Body of pancreas (tissue), 4 donors: ENCODE measurements at places on chromosomes 5 and 9. TPM values are rescaled to one million over a fixed set of nuclear protein-coding genes. Genes with fewer than 3 reads are reported as not detected.

GRCh38 chr9:137411645-137412380 is 11.1 kb downstream of the EXD3 start:
- no peaks in the 10 kb centered on the region for H3K36me3 ChIP-seq
- peaks cover 26% of the 10 kb centered on the region for H3K4me1 ChIP-seq
- peak; percentile 81 for DNase-seq
- peak overlapping the region; percentile 66 for H3K27ac ChIP-seq
- no peak overlapping the region for H3K4me3 ChIP-seq

INSL4 gene
- not detected for total RNA-seq

DNA sequence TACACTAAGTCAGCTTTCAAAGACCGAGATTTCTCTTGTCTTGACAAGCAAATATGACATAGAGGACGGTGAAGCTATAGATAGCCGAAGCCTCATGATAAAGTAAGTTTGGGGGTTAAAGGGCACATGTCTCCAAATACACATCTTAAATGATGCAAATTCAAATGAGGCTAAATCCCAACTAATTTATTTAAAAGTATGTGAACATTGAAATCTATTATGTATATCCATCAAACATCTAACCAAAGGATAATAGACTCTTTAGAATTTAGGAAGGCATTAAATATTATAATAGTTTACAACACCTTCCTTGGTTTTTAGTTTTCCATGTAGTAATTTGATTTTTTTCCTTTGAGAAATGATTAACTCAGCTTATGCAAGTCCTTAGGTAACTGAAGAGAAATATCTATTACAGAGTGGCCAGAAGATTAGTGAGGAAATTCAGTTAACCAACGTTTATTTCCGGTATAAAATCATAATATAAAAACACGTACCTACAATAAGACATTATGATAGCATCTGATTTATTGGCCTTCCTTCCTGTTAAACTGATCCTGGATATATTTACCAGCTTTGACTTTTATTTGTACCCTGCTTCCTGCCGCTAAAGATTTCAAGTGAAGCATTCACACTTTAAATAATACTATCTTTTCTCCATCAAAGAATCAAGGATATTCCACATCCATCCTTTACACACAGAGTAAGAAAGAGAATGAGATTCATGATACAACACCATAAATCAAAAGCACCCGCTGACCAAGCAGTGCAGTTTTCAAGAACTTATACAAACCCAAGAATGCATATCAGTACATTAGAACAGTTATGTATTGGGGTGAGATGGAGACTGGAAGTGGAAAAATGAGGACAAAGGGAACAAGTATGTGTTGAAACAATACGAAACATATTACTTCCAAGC is 31.9 kb upstream of the F2R start:
- H3K4me3 ChIP-seq, result no peak overlapping the region
- no peak overlapping the region for H3K27ac ChIP-seq
- no peaks in the 10 kb centered on the region for H3K36me3 ChIP-seq
- H3K4me1 ChIP-seq, result no peaks in the 10 kb centered on the region
- no peak for DNase-seq

GRCh38 chr5:59837071-59837470 is 56.5 kb downstream of the PDE4D start:
- no peaks in the 10 kb centered on the region for H3K27me3 ChIP-seq
- H3K36me3 ChIP-seq, result no peaks in the 10 kb centered on the region
- no peaks in the 10 kb centered on the region for H3K4me1 ChIP-seq
- H3K27ac ChIP-seq, result no peak overlapping the region
- no peak for DNase-seq

GAPT gene
- total RNA-seq, result 1.3 TPM

DNA sequence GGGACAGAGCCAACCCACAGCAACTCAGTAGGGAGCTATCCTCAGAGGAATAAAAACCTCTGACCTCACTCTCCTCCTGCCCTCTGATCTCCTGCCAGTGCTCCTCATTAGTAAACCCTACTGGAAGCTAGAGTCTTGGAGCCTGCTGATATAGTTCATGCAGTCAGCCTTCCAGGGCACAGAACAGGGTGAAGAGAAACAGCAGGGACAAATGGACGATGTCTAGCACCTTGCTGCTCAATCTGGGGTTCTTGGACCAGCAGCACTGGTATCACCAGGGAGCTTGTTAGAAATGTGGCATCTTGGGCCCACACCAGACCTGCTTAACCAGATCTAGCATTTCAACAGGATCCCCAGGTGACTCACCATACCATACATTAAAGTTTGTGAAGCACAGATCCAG is 5.5 kb upstream of the GALNT12 start:
- H3K27ac ChIP-seq, result no peak overlapping the region
- peaks cover 7% of the 10 kb centered on the region for H3K4me1 ChIP-seq
- no peak overlapping the region for H3K4me3 ChIP-seq
- no peaks in the 10 kb centered on the region for H3K36me3 ChIP-seq
- DNase-seq, result peak; percentile 4

GRCh38 chr9:38486056-38486615 is 61.9 kb upstream of the IGFBPL1 start:
- H3K27ac ChIP-seq, result no peak overlapping the region
- H3K36me3 ChIP-seq, result no peaks in the 10 kb centered on the region
- no peaks in the 10 kb centered on the region for H3K27me3 ChIP-seq

DNA sequence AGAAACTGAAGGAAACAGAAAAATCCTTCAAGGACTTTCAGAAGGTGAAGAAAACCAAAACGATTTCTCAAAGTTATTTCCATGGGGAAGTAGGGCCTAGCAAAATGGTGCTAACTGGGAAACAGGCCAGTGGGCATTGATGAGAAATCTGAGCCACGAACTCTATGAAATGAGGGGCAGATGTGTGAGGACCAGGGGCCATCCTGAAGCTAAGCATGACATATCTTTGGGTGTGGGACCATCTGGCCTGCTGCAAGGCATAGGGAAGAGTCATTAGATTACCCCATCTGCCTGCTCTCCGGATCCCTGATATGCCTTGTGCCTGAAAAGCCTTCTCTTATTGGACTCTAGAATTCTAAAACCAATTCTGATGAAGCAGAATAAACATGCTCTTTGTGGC is 143.8 kb downstream of the PALM2AKAP2 start:
- DNase-seq, result no peak
- H3K4me1 ChIP-seq, result no peaks in the 10 kb centered on the region
- no peak overlapping the region for H3K4me3 ChIP-seq
- no peaks in the 10 kb centered on the region for H3K36me3 ChIP-seq
- H3K27ac ChIP-seq, result no peak overlapping the region

- H3K4me1 ChIP-seq, result peaks cover 75% of the 10 kb centered on the region
- peak overlapping the region; percentile 50 for H3K27ac ChIP-seq
- DNase-seq, result no peak
- no peak overlapping the region for H3K4me3 ChIP-seq
- H3K27me3 ChIP-seq, result no peaks in the 10 kb centered on the region
These were observed 47.5 kb downstream of the SERINC5 start for GRCh38 chr5:80208381-80208780.

GRCh38 chr9:19028835-19029451 is 4.1 kb downstream of the SAXO1 start:
- no peaks in the 10 kb centered on the region for H3K4me1 ChIP-seq
- H3K36me3 ChIP-seq, result no peaks in the 10 kb centered on the region
- peak; percentile 50 for DNase-seq
- H3K4me3 ChIP-seq, result no peak overlapping the region
- no peak overlapping the region for H3K27ac ChIP-seq
- H3K27me3 ChIP-seq, result no peaks in the 10 kb centered on the region

DNA sequence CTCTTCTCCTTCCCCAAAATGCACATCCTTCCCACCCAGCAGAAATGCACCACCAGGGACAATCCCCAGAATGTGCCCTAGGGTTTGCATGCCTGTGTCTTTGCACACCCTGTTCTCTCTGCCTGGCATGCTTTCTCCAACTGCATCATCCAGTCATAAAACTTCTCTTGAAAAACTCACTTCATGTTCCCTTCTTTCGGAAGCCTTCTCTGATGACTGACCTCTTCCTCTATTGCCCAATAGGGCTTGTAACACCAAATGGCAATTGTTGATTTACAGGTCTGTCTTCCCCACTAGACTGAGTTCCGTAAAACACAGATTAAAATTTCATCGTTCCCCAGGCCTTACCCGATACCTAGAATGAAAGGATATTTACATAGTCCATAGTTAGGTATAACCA is 83.1 kb upstream of the SPOCK1 start:
- H3K36me3 ChIP-seq, result no peaks in the 10 kb centered on the region
- no peak for DNase-seq
- H3K27ac ChIP-seq, result no peak overlapping the region
- H3K27me3 ChIP-seq, result no peaks in the 10 kb centered on the region

GRCh38 chr9:69936427-69936826 is 107.2 kb upstream of the MAMDC2 start:
- no peak overlapping the region for H3K4me3 ChIP-seq
- peaks cover 3% of the 10 kb centered on the region for H3K27me3 ChIP-seq
- no peaks in the 10 kb centered on the region for H3K4me1 ChIP-seq

DNA sequence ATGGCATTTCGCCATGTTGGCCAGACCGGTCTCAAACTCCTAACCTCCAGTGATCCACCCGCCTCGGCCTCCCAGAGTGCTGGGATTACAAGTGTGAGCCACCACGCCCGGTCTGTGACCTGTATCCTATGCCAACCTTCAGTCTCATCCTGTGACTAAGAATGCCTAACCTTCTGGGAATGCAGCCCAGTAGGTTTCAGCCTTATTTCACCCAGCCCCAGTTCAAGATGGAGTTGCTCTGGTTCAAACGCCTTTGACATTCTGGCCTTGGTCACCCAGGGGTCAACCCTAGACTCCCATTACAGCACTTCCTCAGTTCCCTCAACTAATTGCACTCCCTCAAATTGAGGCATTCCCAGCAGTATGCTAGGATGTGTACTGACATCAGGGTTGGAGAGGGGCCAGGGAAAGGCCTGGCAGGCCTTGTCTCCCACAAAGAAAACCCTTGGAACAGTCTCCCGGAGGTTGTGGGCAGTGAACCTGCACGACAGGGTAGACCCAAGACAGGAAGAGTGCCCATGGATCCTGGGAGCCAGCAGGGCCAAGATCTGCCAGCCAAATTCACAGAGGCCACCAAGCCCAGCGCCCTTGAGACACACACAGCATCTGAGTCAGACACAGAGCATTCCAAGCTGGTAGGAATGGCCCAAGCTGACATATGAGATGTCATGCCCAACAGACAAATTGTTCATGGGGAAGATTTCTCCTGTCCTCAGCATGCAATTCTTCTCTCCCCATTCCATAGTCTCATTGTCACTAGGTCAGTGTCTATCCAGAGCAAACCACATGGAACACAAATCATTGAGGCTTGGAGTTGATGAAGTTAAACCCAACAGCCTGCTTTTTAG is 24.9 kb upstream of the SMU1 start:
- no peak overlapping the region for H3K27ac ChIP-seq
- peaks cover under 1% of the 10 kb centered on the region for H3K4me1 ChIP-seq
- H3K36me3 ChIP-seq, result no peaks in the 10 kb centered on the region
- H3K4me3 ChIP-seq, result no peak overlapping the region
- DNase-seq, result no peak

CXCL14 gene
- total RNA-seq, result 17.9 TPM

SPINK4 gene
- not detected for total RNA-seq

- no peak overlapping the region for H3K27ac ChIP-seq
- H3K36me3 ChIP-seq, result no peaks in the 10 kb centered on the region
- no peaks in the 10 kb centered on the region for H3K27me3 ChIP-seq
- DNase-seq, result no peak
- no peak overlapping the region for H3K4me3 ChIP-seq
These were observed 17.5 kb downstream of the RAI14 start for GRCh38 chr5:34673463-34674125.

DNA sequence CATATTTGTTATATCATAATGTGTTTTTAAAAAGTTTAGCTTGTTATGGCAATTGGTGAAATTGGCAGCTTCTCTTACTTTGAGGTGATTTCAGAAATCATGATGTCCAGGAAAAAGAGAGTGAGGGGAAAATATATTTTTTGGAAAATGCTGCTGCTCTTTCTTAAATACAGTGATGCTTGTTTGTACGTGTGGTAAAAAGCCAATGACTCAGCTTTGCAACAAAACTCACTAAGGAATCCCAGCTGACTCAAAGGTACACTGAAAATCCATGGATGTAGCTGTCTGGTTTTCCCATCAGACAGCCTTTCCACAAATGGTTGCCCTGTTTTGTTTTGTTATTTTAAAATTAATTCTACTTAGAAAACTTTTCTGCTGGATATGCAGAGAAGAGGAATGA is 306.4 kb upstream of the PAPPA start:
- DNase-seq, result no peak
- no peaks in the 10 kb centered on the region for H3K36me3 ChIP-seq
- no peaks in the 10 kb centered on the region for H3K4me1 ChIP-seq
- no peak overlapping the region for H3K27ac ChIP-seq

DNA sequence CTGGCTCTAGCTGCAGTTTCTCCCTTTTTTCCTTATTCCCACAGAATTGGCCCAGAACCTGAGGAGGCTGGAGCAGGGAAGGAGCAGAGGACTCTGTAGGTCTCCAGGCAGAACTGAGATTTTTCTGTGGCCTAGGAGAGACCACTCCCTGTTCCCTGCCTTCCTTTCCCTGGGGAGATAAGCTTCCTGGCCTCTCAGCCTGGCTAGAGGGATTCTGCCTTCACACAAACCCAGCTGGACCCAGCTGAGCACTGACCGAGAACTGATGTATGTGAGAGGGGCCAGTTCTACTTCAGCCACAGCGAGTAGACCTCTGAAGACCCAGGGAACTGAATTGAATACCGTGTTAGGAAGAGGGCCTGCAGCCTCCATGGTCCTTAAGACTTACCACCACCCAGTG is 48.0 kb downstream of the RUSC2 start:
- peaks cover 32% of the 10 kb centered on the region for H3K4me1 ChIP-seq
- peak overlapping the region; percentile 59 for H3K27ac ChIP-seq
- H3K27me3 ChIP-seq, result no peaks in the 10 kb centered on the region
- no peak overlapping the region for H3K4me3 ChIP-seq
- no peaks in the 10 kb centered on the region for H3K36me3 ChIP-seq

DNA sequence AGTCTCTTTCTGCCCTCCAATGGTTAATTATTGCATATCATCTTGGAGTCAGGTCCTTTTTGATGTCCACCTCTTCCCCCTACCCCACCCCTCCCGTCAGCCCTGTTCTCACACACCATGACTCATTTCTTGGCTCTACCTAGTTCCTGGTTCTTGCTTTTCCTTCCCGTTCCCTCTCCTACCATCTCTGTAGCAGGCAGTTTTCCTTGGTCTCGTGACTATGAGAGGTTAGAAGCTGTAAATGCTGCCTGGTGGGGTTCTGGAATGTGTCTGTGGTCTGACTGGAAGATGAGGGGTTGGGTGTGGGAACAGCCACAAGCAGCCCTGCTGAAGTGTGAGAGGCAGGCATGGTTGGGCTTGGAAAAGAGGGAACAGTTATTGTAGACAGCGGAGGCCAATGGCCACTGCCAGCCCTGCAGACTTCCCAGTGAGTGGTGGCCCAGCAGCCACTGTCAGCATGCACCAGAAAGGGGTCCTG is 18.2 kb downstream of the SLC22A5 start:
- H3K27me3 ChIP-seq, result no peaks in the 10 kb centered on the region
- peak overlapping the region; percentile 77 for H3K27ac ChIP-seq
- no peaks in the 10 kb centered on the region for H3K36me3 ChIP-seq
- no peak overlapping the region for H3K4me3 ChIP-seq
- DNase-seq, result peak; percentile 72
- peaks cover 39% of the 10 kb centered on the region for H3K4me1 ChIP-seq

- H3K27ac ChIP-seq, result no peak overlapping the region
- no peaks in the 10 kb centered on the region for H3K27me3 ChIP-seq
- DNase-seq, result no peak
- peaks cover 14% of the 10 kb centered on the region for H3K4me1 ChIP-seq
- H3K4me3 ChIP-seq, result no peak overlapping the region
These were observed 7.6 kb downstream of the RNF38 start for GRCh38 chr9:36392489-36392888.
